ENCODE measurements at places on chromosomes 1 and 21.
A peak's percentile ranks its signal among the peaks of the same experiment; 100 is the strongest.

DNA sequence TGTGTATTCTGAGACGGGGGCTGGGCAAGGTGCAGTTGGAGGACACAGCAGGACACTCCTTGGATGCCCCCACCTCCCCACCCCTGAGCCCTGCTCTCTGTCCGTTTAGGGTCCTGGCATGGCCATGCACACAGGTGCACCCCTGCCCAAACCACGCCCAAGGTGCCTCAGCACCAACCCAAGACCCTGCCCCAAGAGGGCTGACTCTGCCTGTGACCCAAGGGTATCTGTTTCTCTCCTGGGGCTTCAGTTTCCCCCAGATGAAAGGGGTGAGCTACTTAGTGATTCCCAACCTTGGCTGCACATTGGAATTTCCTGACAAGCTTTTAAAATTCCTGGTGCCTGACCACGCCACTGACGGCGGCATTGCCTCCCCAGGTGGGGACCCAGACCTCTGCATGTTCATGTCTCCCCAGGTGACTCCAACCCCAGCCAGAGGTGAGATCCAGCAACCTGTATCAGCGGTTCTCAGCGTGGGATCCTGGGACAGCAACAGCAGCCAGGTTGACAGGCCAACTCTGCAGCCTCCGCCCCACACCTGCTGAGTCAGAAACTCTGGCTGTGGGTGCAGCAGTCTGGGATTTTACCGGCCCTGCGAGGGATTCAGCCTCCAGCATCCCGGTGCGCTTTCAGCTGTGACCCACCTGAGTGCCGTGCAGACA, 483.4 kb downstream of the NPHP4 start:
- DNase-seq, result no peak

DNA sequence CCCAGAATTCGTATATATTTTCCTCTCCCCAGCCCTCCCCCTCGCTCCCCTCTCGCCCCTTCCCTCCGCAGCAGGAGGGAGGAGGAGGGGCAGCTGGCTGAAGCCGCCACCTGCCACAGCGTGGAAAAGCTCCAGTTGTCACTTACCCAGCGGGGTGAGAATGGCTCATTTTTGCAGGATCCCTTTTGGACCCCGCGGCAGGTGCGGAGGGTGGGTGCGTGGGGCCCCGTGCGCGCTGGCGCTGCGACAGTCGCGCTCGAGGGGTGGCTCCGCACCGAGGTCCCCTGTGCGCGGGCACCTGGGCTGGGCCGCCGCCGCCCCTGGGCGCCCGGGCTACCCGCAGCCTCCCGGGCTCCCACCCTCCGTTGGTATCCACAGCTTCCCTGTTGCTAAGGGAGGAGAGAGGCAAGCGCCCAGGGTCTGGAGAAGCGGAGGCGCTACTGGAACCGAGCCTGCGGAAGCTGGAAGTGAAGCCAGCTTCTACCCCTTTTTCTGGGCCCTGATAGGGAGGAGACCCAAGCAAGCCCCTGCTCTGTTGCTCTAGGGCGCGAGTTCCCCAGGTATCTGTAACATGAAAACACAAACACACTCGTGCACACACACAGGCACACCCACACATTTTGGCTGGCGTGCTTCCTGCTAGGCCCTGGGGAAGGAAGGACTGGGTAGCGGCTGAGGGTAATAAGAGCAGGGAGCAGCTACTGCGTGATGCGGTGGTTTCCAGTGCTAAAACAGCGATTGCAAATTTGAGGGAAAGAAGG, at the start of gene ERICH3:
ERICH3 (minus strand) TSS at position 442 of the 761 bp plus-strand sequence; CDS start at position 169, 273 bp downstream.
- no peak for DNase-seq

DNA sequence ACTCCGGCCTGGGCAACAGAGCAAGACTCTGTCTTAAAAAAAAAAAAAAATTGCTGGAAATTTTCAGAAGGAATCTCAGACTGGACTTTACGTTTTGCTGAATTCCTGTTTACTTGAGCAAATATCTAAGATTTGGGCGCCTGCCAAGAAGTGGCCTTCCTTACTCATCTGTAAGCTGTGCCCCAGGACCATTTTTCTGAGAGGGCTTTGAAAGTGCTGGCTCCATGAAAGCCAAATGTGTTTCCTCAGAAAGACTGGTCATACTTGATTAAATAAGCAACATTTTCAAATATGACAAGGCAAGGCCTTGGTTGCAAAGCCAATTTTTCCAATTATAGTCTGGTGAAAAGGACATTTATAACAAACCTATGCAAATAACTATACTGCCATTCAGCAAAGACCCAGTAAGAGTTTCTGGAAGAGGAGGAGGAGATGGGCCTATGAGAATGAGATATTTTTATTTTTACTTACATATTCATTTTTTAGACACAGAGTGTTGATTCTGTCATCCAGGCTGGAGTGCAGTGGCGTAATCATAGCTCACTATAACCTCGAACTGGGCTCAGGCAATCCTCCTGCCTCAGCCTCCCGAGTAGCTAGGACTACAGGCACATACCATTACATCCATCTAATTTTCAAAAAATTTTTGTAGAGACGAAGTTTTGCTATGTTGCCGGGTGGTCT, 56.3 kb upstream of the HTR1D start:
- no peak for DNase-seq

- no peak for DNase-seq
Observed at GRCh38 chr1:233427907-233428306, 100.4 kb downstream of the MAP3K21 start.

- no peak for DNase-seq
Observed at GRCh38 chr21:17498586-17498985, 14.3 kb upstream of the CXADR start.

DNA sequence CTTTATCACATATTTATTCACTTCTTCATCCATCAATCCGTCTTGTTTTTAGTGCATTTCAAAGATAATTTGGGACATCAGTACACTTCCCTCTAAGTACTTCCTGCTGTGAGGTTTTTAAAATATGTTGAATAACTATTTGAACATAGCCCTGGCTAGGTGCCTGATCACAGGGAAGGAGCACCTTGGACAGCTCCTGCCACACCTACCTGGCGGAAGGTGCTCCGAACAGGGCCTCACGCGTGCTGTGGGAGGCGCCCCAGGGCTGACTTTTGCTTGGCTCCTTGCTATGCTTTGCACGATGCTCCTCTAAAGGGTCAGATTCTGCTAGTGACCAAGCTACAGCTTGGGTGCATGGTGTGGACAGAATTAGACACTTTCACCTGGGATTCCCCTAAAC, 4.9 kb upstream of the ATXN7L2 start:
- no peak for DNase-seq

GRCh38 chr1:217553949-217554509, 76.9 kb downstream of the GPATCH2 start:
- DNase-seq, result no peak

DNA sequence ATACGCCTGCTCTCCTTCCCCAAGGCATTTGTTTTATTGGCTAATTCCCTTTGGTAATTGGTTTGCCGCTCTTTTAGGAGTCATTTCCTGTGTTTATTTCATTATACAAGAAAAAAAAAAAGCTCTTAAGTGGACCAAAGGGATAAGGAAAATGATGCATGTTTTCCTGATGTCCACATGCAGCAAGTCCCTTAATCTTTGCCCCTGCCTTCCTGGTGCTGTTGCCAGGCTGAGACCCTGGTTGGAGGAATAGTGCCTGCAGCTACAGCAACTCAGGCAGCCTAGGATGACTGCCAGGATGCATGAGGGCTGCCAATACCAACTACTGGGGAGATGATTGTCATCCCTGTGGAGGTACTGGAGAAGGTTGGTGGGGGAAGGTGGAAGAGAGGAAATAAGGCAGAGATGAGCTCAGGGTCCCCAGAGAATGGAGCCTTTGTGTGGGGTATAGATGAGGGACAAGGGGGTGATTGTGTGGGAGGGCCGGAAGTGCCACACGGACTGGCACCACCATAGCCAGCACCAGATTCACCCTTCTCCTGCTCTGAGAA, 6.1 kb upstream of the GATAD2B start:
- DNase-seq, result no peak

DNA sequence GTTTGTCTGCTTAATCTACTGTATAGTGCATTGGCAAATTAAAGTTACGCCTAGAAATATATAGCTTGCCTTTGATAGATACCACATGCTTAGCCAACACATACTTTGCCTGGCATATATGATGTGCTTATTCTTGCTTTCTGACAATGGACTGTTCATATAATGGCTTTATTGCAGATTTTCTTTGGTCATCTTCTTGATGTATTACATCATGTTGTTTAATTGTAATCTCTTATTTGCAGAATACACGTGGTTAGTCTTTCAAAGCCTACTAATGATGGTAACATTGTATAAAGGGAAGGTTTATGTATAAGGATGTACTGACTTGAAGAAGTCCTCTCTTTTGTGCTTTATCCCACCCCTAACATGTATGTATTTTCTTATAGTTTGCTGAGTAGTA, 201.5 kb downstream of the PDE4B start:
- no peak for DNase-seq

DNA sequence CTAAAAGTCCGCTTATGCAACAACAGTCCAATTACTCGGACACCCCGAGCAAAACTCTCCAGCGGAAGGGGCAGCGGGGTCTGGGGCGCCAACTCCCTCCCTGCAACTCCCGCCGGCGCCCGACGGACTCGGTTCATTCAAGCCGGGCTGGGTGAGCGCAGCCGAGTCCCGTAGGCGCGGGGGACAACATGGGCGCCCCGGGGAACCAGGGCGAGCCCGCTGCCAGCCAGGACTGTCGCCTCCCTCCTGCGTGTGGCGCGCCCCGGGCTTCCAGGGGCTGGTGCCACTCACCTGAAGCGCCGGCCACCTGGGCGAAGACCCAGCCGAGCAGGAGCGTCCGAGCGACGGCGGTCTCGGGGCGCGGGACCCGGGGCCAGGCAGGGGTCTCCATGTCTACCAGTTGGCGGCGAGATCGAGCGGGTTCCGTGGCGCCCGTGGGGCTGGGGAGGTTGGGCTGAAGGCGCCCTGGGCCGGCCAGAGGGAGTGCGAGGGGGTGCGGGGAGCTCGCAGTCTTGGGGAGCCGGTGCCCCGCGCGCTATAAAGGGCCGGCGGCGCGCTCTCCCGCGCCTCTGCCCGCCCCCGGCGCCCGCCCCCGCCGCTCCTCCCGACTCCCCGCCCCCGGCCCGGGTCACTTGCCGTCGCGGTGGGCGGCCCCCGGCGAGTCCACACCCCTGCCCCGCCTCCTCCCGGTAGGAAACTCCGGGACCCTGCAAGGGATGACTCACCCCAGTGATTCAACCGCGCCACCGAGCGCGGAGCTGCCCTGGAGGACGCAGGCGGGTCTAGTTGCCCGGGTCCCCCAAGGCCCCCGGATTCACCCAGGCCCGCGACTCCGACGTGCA, at the start of gene F3:
F3 (minus strand) TSS at position 514 of the 842 bp plus-strand sequence; CDS start at position 391, 123 bp downstream.
- peak; percentile 24 for DNase-seq

DNA sequence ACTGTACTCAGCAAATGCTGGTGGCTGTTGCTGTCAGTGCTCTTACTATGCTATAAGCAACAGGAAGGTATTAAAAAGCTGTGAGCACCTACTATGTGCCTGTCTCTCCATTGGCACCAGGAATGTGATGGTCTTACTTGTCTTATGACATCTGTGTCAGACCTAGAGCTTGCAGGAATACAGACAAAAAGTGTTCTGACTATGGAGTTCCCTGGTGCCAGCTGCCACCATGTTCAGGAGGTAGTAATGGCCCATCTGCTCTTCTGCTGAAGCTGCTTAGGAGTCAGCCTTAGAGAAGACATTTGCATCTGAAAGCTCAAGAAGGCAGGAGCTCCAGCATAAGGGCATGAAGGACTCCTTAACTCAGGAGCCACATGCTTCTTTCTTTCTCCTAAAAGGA, 52.3 kb downstream of the MAB21L3 start:
- DNase-seq, result no peak

GRCh38 chr1:209485167-209485566, 98.3 kb upstream of the CAMK1G start:
- DNase-seq, result no peak

- no peak for DNase-seq
Observed at GRCh38 chr1:19889656-19890055, 7.5 kb downstream of the OTUD3 start.

- no peak for DNase-seq
Observed at GRCh38 chr1:53620061-53620855, 118.7 kb downstream of the GLIS1 start.

- no peak for DNase-seq
Observed at GRCh38 chr1:184027826-184028695, 9.5 kb downstream of the COLGALT2 start.

All from germinal center (tissue), 1 donor.